ENCODE measurements at places on chromosomes 1 and 21.
A peak's percentile ranks its signal among the peaks of the same experiment; 100 is the strongest.

GRCh38 chr1:160859166-160859565 lies 3.5 kb downstream of the CD244 start:
- DNase-seq = no peak

GRCh38 chr1:234476172-234476571 lies 2.8 kb downstream of the TARBP1 start:
- no peak for DNase-seq

DNA sequence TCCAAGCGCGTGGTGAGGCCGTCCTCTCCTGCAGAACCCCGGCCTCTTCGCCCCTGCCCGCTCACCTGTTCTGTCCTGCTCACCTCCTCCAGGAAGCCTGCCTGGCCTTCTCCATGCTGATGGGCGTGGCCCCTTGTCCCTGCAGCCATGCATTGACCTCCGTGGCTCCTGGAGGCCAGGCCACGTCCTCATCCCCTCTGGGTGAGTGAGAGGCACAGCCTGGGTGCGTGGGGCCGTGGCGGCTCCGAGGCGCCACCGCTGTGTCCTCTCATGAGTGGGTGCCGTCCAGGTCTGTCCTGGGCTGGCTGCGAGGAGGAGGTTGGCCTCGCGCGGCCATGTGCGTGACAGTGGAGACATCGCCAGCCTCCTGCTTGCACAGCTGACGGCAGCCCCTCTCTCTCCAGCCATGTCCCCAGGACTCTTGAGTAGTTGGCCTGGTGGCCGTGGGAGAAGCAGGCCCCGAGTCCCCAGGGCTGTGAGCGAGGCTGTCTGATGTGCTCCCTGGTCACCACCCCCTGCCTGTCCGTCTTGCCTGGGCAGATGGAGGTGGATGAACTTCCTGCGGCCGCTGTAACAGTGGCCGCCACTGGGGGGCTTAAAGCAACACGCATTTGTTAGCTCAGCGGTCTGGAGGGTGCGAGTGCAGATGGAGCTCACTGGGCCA lies 58.1 kb downstream of the PRKCZ start:
- DNase-seq = peak; percentile 29

DNA sequence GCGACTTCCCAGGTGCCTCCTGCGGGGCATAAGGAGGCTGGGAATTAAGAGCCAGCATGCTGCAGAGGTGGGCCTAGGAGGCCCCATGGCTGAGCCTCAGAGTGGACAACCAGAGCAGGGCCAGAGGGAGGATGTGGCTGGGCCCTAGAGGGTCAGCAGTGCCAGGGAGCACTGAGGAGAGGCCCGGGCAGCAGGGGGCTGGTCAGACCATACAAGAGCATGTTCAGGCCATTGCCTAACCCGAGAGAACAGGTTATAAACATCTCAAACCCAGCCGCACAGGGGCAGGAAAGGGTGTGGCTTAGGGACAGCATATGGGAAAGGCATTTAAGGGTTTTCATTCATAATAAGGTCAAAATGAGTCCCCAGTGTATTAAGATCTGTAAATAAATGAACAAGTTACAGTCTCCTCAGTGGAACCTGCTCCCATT lies 51.1 kb downstream of the IER5 start:
- DNase-seq = peak; percentile 87

- DNase-seq = no peak
Measured at GRCh38 chr1:155166051-155166470, 7.0 kb downstream of the KRTCAP2 start.

- DNase-seq = peak; percentile 74
Measured at GRCh38 chr1:205438213-205439158, 16.6 kb upstream of the LEMD1 start.

- DNase-seq = no peak
Measured at GRCh38 chr1:147567594-147568381, 26.5 kb downstream of the BCL9 start.
